ENCODE measurements at places on chromosomes 5 and 9.

DNA sequence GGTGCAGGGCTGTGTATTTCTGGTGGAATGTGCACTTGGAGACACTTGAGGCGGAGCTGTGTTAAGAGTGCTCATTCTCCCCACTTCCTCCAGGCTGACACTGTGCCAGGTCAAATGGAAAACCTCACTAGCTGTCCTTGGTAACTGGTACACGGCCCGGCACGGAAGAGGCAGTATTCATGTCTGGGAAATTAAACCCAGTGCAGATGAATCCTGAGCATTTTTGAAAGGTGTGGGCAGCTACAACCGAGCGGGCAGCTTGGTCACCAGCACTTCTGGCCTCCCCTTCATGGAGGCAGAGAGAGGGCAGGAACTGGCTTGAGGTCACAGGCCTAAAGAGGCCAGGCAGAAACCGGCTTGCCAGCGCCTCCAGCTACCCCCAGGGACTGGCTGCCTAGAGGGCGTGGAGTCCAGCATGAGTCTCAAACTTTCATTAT, 1.6 kb downstream of the CLPTM1L start:
- DNase-seq, result no peak

- no peak for DNase-seq
Measured at GRCh38 chr5:159746707-159747106, 169.6 kb upstream of the ADRA1B start.

DNA sequence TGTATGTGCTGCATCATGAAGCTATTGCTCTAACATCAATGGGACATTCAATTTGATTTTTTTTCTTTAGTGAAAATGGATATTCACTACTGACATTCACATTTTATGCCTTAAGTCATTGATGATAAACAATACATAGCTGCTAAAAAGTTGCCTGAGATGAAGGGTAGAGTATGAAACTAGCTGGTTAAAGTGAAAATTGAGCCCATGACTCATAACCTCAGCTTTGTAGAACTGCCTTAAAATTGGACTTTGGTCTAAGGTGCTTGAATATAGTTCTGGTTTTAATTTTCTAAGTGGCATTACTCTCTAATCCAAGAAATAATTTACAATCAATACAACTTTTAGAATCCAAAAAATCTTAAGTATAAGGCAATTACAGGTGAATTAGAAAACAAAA, 740.4 kb upstream of the RIOK2 start:
- no peak for DNase-seq

DNA sequence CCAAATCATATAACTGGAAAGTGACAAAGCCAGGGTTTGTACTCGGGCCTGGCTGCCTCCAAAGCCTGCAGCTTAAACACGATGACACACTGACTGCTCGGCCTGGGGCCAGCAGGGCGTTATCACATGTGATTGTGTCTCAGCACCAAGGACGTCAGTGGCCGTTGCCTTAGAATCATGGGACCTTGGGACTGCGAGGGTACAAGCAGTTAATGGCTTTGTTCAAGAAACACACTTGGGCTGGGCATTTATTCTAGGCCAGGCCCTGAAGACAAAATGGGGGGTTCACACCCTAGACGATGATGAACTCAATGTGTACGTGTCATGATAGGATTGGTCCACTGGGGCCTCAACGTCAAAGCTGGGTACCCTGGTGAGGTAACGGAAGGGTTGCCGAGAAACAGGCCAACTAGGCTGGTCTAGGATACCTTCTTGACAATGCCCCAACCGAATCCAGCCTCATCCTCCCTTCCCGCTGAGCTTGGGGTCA, 13.0 kb downstream of the SH3PXD2B start:
- no peak for DNase-seq

GRCh38 chr9:21696411-21696871, 106.0 kb upstream of the MTAP start:
- no peak for DNase-seq

DNA sequence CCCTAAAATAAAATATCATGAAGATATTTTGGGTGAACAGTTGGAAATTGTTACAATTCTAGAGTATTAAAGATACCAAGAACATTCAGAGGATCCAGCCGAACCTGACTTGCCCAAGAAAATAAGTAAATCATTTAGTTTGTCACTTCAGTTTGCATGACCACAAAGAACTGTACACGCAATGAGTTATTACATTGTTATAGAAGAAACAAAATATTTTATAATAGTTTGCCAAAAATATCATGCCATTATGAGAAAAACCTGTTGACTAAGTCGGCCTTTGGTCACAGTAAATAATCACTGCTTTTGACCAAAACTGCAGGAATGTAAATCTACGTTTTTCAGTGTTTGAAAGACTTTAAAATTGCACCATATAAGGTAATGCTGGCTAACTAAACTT, 27.9 kb downstream of the TRIO start:
- no peak for DNase-seq

- no peak for DNase-seq
Measured at GRCh38 chr5:89168766-89169165, 285.8 kb upstream of the MEF2C start.

DNA sequence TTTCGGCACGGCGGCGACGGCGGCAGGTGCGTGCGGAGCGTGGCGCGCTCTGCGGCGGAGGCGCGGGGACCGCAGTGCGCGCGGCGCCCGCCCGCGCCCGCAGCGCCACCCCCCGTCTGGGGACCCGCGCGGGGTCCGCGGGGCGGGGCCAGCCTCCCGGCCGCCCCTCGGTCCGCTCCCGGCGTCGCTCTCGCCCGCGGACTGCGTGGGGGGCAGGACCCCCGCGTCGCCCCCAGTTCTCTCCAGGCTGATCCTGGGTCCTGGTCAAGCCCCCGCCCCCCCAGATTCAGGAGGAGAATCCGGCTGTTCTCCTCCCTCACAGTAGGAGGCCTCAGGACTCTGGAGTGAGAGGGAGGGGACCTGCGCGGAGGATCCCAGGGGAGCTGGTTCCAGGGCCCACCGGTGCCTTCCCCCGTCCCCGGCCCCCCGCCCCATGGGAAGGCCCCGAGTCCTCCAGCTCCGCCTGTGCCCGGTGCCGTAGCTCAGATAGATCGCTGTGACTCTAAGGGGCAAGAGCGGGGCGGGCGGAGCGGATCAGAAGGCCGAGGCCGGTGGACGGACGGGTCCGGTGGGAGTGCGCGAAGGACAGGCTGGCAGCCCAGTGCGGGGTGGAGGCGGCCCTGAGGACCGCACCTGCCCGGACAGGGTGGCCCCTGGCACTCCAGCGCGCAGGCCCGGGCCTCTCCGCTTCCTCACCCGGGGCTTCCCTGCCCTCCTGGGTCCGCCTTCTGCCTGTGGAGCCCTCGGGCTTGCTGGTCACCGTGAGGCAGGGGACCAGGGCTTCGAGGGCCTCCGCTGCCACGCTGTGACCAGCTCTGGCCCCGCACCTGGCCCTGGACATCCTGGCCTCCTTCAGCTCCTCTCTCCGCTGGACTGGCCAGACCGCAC, at the start of gene RNF208:
Gene RNF208 (minus strand): TSS at position 51 of the 888 bp plus-strand sequence. CDS start 1,028 bp downstream, outside the sequence.
- DNase-seq, result no peak
